ENCODE measurements at places on chromosomes 2 and 18. TPM values are rescaled to one million over a fixed set of nuclear protein-coding genes. Genes with fewer than 3 reads are reported as not detected.

SIX2 gene
- total RNA-seq: not detected

TOGARAM2 gene
- 9.6 TPM for total RNA-seq

GPAT2 gene
- 15.4 TPM for total RNA-seq

ITPRIPL1 gene
- total RNA-seq: 30.2 TPM

ANKRD30B gene
- not detected for total RNA-seq

SH2D6 gene
- total RNA-seq: 1.4 TPM

GAL3ST2 gene
- 0.93 TPM for total RNA-seq

SRD5A2 gene
- not detected for total RNA-seq

PLB1 gene
- 0.85 TPM for total RNA-seq

RNASEH1 gene
- total RNA-seq: 24.8 TPM

PPM1G gene
- 132 TPM for total RNA-seq
